LHCN-M2 (cell line): ENCODE measurements at places on chromosomes 16 and 17. TPM values are rescaled to one million over a fixed set of nuclear protein-coding genes. Genes with fewer than 3 reads are reported as not detected.
A peak's percentile ranks its signal among the peaks of the same experiment; 100 is the strongest.

MYH3 gene
- total RNA-seq, result 0.19 and 0.40 TPM in 2 replicates

DNA sequence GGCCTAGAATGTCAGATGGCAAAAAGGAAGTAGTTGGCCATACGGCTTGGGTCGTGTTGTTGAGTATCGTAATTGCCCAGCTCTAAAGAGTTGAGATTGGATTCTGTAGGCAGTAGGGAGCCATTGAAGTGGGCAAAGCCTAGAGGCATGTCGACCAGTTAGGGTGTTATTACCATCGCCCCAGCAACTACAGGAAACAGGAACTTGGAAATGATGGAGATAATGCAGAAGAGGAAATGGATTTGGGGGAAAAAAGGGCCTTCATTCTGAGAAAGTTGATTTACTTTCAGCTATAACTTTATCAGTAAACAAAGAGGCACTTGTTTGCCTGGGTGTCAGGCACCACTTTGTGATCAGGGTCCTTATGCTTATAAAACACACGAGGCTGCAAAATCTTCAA, 52.6 kb downstream of the COX10 start:
- DNase-seq, result no peak

DNA sequence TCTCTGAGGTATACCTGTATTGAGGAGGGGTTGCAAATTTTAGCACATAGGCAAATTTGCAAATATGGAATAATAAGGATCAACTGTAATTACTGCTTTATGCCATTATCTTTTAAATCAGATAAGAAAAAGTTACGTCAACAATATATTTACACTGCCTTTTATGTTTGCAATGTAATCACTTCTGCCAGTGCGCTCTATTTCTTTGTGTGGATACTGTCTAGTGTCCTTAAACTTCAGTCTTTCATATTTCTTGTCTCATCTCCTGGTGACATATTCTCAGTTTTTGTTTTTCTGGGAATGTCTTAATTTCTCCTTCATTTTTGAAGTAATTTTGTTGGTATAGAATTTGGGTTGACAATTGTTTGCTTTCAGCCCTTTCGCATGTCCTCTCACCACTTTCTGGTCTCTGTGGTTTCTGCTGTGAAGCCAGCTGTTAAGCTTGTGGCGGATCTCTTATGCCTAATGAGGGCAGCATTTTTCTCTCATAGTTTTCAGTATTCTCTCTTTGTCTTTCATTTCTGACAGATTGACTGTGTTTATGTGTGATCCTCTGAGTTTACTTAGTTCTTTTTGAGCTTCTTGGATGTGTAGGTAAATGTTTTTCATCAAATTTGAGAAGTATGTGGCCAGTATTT, 37.6 kb upstream of the ABCC11 start:
- DNase-seq, result peak; percentile 54

DNA sequence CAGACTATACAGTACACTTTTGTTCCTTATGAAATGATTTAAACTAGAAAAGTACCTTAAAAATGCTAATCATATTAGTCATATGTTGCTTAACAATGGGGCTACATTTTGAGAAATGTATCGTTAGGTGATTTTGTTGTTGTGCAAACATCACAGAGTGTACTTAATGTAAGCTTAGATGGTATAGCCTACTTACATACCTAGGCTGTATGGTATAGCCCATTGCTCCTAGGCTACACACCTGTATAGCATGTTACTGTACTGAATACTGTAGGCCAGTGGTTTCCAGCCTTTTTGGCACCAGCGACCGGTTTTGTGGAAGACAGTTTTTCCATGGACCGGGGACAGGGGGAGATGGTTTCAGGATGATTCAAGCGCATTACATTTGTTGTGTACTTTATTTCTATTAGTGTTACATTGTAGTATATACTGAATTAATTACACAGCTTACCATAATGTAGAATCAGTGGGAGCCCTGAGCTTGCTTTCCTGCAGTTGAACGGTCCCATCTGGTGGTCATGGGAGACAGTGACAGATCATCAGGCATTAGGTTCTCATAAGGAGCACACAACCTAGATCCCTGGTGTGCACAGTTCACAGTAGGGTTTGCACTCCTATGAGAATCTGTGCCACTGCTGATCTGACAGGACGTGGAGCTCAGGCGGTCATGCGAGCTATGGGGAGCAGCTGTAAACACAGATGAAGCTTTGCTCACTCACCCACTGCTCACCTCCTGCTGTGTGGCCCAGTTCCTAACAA, 35.0 kb upstream of the MRC2 start:
- peak; percentile 82 for DNase-seq

DNA sequence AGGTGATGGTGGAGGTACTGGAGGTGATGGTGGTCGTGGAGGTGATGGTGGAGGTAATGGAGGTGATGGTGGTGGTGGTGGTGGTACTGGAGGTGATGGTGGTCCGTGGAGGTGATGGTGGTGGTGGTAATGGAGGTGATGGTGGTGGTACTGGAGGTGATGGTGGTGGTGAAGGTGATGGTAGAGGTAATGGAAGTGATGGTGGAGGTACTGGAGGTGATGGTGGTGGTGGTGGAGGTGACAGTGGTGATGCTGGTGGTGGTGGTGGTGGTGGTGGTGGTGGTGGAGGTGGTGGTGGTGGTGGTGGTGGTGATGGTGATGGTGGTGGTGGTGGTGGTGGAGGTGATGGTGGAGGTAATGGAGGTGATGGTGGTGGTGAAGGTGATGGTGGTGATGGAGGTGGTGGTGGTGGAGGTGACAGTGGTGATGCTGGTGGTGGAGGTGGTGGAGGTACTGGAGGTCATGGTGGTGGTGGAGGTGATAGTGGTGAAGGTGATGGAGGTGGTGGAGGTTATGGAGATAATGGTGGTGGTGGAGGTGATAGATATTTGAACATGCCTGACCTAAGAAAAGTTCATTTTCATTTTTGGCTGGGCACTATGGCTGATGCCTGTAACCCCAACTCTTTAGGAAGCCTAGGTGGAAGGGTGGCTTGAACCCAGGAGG, 55.0 kb downstream of the RNF213 start:
- DNase-seq, result no peak

APRT gene
- 142 and 145 TPM in 2 replicates for total RNA-seq

DNA sequence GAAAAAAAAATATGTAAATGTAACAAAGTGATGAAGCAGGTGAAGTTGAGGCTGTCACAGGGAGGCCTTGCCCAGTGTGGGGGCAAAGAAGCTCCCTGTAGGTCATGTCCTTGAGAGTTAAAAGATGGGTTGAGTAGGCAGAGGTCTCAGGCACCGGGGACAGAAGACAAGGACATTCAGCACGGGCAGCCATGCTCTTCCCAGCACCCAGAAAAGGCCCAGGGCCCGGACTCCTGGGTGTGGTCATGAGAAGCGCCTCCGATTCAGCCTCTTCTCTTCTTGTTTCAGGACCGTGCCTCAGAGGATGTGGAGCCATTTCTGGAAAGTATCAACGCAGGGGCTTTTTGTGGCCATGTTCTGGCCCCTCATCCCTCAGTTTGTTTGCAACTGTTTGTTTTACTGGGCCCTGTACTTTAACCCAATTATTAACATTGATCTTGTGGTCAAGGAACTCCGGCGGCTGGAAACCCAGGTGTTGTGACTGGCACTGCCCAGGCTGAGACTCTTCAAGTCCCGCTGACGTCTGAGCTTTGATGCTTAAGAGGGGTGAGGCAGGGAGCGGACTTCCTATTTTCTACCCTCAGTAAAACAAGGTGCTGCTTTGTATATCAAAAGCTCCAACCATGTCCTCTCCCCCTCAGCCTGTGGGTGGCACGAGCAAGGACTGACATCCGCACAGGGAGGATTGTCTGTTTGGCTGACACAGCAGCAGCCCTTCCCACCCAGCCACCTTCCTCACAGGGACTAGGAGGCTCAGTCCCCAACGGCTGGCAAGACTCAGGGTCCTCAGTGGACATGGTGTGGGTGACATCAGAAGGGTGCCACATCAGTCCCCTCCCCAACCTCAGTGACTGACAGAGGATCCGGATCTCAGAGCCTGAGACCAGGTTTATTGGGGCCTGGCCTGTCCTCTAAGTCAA, 26.5 kb downstream of the PLA2G10 start:
- no peak for DNase-seq

CCL23 gene
- not detected in 2 replicates for total RNA-seq

BBS2 gene
- 27.1 and 37.1 TPM in 2 replicates for total RNA-seq

DNA sequence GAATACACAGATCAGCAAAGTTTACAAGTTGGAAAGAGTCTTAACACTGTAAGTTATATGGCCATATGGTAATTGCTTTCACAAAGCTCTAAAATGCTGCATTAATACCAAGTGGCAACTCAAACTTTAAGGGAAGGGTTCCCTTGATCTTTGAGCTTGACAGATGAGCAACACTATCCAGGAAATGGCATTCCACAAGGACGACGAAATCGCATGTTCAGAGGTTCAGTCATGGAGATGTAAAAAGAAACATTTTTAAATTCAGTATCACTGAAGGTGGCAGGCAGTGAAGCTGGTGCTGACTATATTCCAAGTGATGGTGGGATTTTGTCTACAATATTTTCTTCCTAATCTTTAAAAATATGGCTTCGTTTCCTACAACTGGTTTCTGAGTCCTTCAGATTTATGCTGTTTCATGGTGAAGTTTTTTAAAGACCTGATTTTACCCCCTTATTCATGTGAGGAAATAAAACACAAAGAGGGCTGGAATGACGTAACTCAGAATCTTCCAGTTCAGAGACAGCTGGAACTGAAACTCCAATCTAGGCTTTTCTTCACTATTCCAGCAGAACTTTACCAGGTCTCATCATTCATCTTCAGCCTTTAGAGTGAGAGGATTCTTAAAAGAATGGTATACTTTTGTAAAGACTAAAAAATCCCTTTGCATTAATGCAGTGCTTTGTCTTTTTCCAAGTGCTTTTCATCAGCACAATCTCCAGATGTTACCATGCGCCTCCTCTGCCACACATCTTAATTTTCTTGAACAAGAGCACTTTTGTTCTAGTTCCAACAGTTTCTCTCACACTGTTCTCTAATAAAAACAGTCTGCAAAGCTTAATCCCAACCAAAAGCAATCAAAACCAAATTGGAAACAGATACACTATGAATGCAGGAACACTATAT, 20.2 kb downstream of the CHCT1 start:
- no peak for DNase-seq

- peak; percentile 95 for DNase-seq
Measured at GRCh38 chr17:72120642-72121163, at the start of gene SOX9. Gene SOX9 (plus strand): TSS chr17:72121020. CDS start chr17:72121392, 372 bp downstream.

DNA sequence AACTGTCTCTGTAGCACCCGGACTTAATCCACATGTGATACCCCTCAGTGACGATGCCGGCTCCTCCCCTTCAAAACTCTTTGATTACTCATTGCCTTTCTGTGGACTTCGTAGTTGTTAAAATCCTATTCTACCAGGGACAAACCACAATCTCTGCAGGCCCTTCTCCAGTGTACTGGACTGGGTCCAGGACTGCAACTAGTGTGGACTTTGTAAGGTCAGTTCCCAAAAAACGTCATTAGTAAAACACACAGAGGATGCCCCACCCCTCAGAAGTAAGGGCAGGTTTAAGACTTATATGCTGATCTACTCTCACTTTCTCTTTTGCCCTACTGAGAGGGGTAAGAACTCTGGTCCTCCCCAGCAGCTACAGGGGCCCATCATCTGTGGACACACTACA, 10.5 kb upstream of the NUDT7 start:
- no peak for DNase-seq

GRCh38 chr16:83586036-83586435, 221.7 kb upstream of the HSBP1 start:
- no peak for DNase-seq
